ENCODE measurements at places on chromosomes 12 and 14.
A peak's percentile ranks its signal among the peaks of the same experiment; 100 is the strongest.

GRCh38 chr14:23579739-23580138 is 1.1 kb upstream of the JPH4 start:
- DNase-seq = no peak

DNA sequence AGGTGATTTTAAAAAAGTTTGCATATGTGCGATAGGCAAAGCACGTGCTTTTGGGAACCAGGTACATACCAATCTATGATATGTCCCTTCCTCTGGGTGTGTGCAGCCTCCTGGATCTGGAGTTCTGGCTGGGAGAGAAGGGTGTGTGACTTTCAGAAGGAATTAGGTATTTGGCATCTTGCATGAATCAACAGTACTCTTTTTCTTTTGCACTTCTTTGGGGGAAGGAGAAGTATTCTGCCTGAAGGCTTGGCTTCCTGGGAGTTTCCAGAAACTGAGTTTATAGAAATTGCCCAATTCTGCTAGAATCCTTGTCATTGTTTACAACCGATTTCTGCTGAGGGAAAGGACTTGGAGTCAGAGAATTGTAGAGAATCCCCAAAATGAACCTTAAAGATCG is 2.9 kb upstream of the CLMN start:
- DNase-seq = no peak

- DNase-seq = no peak
Measured at GRCh38 chr12:132513070-132513398, 23.1 kb downstream of the FBRSL1 start.

GRCh38 chr14:61418746-61419145 is 97.4 kb downstream of the PRKCH start:
- DNase-seq = no peak

DNA sequence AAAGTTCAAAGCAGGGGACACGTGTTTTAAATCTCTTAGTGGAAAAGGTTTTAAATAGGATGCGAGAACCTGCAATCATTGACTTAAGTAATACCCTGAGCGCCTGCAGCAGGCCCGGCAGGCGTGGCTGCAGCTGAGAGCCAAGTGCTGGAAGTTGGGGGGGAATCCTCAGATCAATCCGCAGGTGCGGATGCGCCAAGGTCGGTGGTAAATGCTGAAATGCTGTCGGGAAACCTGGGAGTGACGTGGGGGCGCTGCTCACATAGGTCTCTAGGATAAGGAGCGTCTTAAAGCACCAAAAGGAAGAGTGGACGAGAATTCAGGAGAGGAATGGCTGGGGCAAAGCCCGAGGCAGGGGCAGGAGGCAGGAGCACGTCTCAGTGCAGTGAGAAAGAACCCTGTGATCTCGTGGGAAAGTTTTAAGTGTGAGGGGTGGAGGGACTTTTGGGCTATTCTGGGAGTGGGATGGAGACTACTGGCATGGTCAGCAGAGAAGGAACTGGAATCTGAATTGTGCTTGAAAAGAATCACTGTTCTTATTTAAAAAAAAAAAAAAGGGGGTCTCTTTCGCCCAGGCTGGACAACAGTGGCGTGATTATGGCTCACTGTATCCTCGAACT is 883 bp upstream of the CDCA4 start:
- no peak for DNase-seq

DNA sequence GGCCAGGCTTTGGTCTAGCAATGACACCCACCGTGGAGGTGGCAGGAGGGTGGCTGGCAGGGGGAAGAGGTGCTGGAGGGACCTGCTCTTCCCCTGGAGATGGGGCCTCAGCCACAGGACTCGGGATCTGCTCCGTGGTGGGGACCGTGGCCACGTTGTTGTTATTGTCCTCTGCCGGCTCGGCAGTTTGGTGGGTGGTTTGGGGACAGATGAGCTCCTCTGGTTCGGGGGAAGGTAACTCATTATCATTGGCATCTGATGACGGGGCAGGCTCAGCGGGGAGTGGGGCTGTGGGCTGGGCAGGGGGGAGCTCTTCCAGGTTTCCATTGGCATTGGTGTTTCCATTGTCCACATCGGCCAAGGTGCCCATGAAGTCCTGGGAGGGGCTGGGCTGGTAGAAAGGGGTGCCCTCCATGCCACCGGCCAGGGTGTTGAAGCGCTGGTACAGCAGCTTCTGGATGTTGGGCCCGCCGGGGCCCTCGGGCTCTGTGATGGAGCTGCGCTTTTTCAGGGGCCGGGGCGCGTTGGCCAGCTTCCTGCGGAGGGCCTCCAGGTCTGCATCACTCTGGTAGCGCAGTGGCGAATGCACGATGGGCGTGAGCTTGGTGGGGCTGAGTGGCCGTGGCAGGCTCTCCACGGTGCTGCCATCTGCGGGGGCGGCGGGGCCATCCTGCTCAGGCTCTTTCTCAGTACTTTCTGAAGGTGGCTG is 24.3 kb downstream of the ZFYVE21 start:
- no peak for DNase-seq

DNA sequence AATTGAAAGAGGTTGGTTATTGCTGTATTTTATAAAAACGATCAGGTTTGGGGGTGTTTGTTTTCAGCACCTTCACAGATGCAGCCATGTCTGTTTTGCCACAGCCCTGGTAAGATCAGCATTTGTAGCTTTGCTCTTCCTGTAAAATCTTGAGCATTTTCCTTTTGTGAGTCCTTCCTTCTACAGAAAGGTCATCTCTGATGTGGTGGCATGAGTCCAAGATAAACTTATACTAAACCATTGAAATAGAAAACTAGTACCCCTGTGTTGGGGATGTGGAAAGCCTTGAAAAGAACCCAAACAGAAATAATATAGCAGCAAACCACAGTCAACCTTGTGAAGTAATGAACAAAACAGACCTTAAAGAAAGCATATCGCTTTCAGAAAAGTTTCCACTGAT is 85.5 kb downstream of the TGFB3 start:
- DNase-seq = no peak

DNA sequence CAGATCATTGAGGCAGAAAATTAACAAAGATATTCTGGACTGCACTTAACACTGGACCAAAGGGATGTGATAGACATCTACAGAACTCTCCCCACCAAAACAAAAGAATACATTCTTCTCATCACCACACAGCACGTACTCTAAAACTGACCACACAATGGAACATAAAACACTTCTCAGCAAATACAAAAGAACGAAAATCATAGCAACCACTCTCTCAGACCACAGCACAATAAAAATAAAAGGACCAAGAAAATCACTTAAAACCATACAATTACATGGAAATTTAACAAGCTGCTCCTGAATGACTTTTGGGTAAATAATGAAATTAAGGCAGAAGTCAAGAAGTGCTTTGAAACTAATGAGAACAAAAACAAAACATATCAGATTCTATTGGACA is 254.0 kb upstream of the STXBP6 start:
- no peak for DNase-seq

GRCh38 chr14:22986508-22987054 is 4.2 kb upstream of the AJUBA start:
- peak; percentile 60 for DNase-seq

GRCh38 chr12:44000309-44000952 is 164.6 kb downstream of the TMEM117 start:
- DNase-seq = no peak

GRCh38 chr12:119808441-119808840 is 68.7 kb downstream of the CIT start:
- no peak for DNase-seq

GRCh38 chr12:42643881-42644579 is 54.5 kb upstream of the PRICKLE1 start:
- no peak for DNase-seq

- no peak for DNase-seq
Measured at GRCh38 chr14:91400696-91401095, 16.9 kb downstream of the CCDC88C start.

GRCh38 chr12:46475972-46476645 is 103.5 kb upstream of the SLC38A2 start:
- DNase-seq = no peak

- DNase-seq = no peak
Measured at GRCh38 chr12:60602601-60603000, 1006.8 kb downstream of the SLC16A7 start.

DNA sequence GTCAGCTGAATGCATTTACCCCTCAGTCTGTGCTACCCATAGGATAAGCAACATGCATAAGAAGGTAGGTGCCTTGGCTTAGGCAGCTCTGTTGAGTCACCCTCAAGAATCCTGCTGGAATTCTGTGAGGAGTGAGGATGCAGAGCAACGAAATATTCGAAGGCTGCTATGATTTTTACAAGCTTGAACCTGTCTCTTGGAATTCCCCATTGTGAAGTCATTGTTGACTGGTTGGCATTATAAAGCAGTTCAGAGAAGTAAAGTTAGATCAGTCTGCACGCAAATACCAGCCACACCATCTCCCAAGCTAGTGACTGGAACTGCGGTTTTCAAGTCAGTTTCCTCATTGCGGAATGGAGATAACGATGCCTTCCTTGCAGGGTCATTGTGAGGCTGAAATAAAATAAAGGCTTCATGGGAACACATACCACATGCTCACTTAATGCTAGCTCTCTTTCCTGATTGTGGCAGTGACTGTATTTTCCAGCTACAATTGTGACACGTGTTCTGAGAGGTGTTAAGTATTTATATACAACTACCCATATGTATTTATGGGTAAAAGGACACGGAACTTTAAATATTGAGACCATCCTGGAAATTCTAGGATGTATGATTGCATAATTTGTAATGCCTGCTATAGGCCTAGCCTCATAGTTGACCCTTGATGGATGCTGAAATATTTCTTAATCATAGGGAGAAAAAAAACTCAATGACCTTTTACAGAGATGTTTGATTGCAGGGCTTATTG is 96.7 kb downstream of the ETV6 start:
- no peak for DNase-seq

DNA sequence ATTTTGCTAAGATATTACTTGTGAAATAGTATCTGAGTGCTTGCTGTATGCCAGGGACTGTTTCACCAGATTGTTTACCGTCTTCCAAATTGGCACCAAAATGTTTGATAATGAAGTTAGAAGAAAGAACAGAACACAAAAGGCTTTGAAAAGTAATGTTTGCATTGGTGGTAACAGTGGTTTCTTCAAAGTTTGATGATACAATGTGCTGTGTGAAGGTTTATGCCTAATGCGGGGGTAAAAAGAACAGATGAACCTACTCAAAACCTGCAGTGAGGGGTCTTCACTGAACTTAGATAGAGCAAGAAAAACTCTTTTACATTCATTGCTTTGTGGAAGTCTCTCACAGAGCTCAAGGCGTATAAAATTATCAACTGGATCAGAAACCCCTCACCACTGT is 76.2 kb downstream of the PRKCH start:
- DNase-seq = no peak

GRCh38 chr14:101475456-101476257 is 85.6 kb upstream of the DIO3 start:
- no peak for DNase-seq

DNA sequence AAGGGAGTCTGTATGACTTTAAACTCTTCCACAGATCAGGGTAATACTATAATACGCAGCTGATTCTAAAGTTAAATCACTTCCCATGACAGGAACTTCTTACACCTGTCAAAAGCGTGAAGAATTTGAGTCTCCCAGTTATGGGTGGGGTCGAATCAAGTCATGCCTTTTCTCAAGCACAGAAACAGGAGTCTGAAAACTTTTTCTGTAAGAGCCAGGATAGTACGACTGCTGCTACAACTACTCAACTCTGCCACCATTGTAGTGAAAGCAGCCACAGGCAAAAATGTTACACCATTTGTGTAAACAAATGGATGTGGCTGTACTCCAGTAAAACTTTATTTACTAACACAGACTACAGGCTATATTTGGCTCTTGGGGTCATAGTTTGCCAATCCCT is 90.3 kb downstream of the DUSP6 start:
- no peak for DNase-seq

DNA sequence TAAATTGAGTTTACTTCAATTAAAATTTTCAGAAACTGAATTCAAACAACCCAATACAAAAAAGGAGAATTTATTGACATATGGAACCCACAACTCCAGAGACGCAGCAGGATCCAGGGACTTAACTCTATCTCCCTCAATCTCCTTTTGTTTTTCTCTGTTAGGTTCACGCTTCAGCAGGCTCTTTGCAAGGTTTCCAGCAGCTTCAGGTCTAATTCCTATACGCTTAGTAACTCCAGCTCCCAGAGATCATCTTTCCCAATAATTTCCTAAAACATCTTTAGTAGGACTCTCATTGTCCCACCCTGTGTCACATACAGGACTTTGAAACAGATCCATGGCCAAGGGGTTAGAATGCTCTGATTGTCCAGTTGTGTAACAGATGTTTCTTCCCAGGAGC is 175.2 kb downstream of the RMST start:
- DNase-seq = no peak

DNA sequence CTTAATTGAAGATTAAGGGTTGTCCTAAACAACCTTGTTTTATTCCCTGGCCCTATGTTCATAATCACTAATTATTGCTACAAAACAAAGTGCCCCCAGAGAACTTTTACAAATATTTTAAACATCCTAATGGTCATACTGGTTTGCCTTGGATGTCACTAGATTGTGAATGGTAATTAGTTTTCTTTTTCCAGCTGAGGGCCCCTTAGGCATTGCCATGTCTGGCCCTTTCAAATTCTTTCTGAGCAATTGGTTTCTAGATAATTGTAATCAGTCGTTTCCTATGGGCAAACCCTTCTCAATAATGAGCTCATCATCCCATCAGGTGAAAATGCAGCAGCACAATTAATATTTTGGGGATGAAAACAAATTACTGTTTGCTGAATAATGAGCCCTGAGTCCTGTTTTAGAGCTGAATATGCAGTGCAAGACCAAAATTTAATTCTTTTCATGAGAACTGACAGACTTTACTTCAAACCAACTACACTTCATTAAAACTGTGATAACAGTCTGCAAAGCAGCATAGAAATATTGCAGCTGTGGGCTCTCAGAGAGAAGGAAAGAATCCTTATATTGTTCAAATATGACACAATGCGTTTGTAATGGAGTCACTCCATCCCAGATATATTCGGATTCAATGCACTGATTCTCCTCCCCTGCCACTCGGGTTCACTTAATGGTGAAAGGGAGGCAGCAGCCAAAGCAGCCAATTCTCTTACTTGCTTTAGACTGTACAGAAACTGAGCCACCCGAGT is 67.7 kb upstream of the ARHGAP5 start:
- DNase-seq = no peak

DNA sequence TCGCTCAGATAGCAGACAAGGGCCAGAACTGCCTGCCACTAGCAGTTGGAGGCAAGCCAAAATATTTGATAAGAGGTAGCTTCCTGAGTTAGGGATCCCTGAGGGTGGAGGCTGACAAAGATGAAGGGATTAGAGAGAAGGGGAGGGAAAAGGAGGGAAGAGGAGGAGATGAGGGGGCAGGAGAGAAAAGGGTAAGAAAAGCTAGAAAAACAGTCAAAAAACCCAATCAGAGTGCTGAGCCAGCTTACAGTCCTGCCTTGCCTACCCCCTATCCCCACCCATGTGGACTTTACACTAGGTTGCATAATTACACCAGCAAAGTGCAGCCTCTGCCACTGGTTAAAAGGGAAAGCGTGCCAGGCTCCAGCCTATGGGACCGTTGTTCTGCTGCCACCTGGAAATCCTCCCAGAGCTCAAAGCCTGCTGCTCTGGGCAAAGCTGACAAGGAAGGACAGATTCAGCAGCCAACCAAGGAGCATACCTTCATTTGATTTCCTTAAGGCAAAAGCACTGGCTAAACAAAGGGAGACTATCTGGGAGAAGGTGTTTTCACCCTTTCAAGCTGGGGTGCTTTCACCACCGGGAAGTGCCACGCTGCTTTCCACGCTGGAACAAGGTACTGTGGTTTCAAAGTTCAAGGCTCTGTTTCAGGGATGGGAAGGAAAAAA is 3.8 kb upstream of the NUMB start:
- DNase-seq = peak; percentile 66

GRCh38 chr12:11545484-11546330 is 103.8 kb upstream of the ETV6 start:
- DNase-seq = no peak

GRCh38 chr14:102768223-102769048 is 8.8 kb upstream of the TRAF3 start:
- DNase-seq = no peak

- DNase-seq = no peak
Measured at GRCh38 chr14:45906257-45906656, 653.3 kb upstream of the MIS18BP1 start.

Measured in substantia nigra (tissue), 51 donors.